Tongue (tissue), 3 donors: ENCODE measurements at places on chromosomes 16 and 17.

DNA sequence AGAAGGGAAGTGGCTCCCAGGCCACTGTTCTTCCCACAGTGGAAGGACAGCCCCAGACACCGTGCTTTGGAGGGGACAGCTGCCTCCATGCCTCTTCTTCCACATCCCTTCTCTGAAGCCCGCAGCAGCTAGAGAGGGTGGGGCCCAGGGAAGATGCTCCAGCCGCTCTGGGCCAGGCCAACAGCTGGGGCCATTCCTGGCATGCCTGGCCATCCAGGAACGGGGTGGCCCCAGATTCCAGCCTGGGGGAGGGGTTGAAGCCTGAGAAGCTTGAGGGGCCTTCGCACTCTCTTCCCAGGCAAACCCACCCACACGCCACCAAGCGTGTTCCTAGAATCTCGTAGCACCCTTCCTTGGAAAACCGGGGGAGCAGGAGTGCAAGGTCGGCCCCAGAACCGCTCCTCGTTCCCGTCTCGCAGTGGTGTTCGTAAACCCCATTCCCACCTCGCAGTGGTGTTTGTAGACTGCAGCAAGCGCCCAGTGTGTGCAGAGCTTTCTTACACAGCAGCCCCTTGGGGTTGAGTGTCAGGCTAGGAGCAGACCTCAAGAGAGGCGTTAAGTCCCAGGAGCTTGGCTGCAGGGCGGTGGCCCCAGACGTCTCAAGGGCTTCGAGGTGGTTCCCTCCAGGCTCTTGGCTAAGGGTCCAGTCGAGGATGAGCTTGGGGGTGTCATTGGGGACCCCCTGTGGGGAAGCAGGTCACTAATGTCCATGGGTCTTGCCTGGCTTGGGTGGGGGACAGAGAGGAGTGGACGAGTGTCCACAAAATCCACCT is 2.7 kb downstream of the CDH15 start:
- peak; percentile 88 for DNase-seq

DNA sequence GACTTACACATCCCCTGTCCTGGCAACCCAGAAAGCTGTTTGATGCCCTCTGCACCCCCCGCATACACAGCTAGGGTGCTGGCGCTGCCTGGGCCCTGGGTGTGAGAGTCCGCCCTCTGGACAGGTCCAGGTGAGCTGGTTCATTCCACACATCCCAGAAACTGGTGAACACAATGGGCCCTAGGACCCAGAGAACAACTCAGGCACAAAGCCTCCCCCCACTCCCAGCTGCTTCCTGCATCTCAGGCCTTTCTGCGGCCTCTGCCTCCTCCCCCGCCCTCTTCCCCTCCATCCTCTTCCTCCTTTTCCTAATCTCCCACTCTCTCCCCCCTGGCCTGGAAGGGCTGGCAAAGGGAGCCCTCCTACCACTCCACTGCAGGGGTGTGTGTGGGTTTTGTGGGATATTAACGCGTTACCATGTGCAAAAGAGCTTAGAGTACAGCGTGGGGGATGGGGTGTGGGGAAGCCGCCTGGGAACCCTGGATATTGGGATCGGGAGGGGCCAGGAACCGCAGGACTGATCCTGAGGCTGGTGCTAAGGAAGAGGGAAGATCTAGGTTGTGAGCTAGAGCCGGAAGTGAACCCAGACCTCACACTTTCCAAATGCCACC is 1.6 kb upstream of the PPP1R9B start:
- peak; percentile 96 for DNase-seq

DNA sequence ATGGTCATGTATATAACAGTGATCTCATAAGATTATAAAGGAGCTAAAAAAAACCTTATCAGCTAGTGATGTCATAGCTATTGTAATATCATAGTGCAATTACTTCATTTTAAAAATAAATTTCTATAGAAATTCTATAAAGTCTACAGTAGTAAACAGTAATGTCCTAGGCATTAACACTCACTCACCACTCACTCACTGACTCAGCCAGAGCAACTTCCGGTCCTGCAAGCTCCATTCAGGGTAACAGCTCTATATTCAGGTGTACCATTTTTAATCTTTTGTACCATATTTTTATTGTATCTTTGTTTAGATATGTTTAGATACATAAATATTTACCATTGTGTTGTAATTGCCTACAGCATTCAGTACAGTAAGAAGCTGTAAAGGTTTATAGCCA is 524.4 kb upstream of the CDH5 start:
- no peak for DNase-seq

DNA sequence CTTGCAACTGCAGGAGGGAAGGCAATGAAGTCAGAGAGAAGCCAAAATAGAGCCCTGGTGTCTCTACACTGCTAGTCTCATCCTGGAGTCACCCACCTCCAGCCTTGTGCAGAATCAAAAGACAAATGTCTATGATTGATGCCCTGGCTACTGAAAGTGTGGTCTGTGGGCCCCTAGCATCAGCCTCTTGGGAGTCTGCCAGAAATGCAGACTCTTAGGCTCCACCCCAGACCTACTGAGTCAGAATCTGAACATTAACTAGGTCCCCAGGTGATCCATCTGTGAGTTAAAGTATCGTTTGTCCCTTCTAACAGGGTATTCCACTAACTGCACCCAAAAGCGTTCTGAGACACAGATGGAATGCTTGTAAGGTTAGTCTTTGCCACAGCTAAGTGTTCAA is 21.2 kb downstream of the EARS2 start:
- no peak for DNase-seq

DNA sequence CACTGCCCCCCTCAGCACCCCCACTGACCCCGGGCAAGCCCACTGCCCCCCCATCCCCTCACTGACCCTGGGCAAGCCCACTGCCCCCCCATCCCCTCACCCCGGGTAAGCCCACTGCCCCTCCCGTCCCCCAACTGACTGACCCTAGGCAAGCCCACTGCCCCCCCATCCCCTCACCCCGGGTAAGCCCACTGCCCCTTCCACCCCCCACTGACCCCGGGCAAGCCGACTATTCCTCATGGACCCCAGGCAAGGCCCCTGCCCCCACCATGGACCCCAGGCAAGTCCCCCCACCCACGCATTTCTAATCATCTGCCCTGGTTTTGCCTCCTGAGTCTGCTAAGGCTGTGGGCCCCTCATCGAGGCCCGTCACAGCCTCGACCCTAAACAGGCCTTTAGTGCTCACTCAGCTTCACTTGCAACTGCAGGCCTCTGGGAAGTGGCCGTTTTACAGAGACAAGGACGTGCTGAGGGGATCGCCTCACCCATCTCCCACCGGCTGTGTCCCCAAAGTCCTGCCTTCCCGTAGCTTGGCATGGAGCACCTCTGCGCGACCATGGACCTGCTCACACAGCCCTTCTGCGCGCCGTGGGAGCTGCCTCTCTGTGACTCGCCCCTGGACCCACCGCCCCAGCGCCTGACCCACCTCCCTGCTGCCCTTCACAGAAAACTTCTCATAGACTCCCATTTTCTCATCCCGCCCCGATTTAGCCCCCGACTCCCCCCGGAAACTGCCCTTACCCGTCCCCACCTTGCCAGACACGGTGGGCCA is 3.6 kb downstream of the VPS9D1 start:
- no peak for DNase-seq

DNA sequence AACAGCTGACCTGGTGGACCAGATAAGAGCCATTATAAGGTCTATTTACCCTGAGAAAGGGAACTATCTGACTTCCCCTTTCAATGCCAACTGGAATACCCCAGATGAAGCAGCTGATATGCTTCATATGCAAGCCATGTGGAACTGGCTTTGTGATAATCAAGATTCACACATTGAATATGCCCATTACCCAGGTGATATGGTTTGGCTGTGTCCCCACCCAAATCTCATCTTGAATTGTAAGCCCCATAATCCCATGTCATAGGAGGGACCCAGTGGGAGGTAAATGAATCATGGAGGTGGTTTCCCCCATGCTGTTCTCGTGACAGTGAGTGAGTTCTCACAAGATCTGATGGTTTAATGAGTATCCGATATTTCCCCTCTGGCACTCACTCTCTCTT is 42.1 kb downstream of the IKZF3 start:
- DNase-seq = no peak

- no peak for DNase-seq
Measured at GRCh38 chr16:4908854-4909401, 28.0 kb downstream of the PPL start.

GRCh38 chr17:81999587-81999975 is 22.2 kb downstream of the ASPSCR1 start:
- no peak for DNase-seq

GRCh38 chr16:55943267-55943666 is 68.1 kb upstream of the CES5A start:
- DNase-seq = no peak

DNA sequence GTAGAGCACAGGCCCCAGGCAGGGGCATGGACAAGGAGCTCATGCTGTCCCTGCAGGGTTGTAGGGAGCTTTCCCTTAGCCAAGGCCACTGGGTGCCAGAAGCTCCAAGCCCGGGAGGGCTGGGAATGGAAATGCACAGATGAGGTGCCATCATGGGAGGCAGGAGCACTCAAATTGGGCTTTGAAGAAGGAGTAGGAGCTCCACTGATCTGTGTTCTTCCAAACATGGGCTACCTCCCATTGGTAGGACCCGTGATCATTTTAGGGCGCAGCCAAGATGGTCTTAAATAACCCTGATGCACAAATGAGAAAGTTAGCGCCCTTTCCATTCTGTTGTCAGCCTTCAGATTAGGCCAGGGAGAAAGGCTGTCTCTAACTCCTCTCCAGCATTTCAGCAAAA is 201.5 kb downstream of the ZNF423 start:
- no peak for DNase-seq

DNA sequence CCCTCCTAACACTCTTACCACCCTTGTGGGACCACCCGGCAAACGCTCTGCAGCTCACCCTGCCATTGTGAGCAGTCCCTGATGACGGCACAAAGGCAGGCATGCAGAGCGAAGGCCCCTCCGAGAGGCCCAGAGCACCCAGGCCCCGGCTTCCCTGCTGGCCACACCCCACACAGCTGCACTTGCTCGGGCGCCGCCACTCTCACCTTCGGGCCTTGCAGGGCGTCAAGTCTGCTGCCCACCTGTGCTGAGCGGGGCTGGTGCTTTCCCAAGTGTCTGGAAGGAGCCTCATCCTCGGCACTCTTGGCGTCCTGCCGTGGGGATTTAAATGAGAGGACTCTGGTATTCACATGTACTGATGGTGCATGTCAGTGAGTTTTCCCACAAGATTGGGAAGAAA is 30.3 kb upstream of the FASN start:
- no peak for DNase-seq

DNA sequence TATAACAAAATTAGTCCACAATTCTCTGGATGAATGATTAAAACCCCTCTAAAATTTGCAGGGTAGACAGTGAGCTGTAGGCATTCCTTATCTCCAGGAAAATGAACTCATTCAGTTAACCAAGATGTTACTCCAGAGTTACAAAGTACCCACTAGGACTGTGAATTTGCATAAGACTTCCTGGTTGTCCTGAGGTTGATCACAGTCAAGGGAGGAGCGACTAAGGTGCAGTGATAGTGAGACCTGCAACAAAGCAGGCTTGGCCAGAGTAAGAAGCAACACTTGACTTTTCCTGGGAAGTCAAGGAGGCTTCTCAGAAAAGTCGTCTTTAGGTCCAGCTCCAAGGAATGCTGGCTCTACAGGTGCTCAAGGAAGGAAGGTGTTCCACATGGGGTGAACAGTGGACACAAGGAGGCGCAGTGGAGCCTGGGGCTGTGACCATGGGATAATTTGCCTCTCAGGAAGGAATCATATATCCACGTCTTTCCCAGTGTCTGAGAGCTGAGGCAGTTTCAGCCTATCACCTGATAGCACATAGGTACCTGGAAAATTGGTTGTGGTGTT is 821.1 kb upstream of the EEF2KMT start:
- DNase-seq = no peak

DNA sequence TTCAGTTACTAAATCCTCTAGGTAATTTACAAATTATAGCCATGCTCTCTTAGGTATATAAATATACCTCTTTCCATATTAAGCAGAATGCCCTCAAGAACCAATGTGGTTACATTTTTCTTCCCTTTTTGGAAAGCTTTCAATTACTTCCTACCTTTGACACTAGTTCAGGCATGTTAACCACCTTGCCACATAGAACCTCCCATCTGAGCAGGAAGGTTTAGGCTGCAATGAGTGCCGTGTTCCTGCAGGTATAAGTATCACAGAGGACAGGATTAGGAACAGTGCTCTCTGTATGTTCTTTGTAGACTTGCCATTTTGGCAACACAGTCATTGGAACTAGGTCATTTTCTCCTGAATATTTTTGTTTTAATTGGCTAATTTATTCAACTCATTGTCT is 20.1 kb downstream of the KRT25 start:
- DNase-seq = no peak

- no peak for DNase-seq
Measured at GRCh38 chr17:8290043-8290442, 1.6 kb downstream of the RANGRF start.

DNA sequence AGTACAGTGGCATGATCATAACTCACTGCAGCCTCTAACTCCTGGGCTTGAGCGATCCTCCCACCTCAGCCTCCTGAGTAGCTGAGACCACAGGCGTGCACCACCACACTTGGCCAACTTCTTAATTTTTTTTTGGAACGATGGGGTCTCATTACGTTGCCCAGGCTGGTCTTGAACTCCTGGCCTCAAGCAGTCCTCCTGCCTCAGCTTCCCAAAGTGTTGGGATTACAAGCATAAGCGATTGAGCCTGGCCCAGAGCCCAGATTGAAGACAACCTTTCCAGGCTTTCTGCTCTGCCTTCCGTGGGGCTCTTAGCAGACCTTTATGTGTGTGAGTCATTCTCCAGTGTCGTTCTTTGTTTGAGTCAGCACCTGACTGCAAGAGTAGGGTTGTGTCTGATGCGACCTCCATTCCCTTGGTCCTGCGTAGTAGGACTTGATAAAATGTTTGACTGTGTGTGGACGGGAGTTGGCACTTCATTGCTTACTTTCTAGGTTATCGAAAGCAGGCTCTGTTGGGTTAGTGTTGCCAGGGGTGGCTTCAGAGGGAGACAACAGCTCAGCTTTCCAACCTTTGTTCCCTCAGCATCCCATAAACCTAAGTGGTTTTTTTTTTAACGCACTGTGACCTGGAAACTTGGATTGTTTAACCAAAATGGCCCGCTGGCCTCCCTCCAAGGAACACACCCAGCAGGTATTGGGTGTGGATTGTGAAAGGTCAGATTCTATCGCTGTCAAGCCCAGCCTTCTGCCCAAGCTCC is 26.4 kb downstream of the EEF2K start:
- DNase-seq = no peak

DNA sequence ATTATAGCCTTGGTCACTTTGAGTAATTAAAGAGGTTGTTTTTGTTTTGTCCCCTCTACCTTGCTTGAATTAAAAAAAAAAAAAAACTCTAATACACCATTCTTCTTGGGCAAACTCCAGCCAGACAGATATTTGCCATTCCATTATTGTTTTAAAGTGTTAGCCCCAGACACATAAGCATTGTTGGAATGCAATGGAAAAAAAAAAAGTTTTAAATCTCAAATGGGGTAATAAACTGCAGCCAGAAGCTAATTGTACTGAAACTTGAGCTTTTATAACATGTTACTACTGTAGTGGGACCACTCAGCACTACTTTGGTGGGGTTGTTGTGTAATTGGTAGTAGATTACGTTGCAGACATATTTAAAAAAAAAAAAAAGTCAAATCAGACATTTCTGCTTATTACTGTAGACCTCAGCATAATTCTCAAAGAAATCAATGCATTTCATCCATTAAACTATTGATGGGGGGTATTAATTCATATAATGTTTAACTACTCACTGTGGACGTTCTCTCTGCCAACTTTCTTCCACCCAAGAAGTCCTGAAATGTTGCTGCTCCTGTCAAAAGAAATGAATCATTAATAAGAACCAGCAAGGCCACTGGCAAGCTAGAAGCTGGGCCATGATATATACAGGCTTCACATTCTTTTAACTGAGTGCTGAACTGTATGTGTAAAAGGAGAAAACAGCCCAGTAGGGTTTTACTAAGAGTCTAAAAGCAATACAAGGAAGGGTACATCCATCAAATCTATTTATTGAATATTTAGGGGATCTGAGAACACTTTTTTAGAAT is 626.6 kb upstream of the SOX9 start:
- no peak for DNase-seq
